ENCODE measurements at places on chromosomes 2 and 18.

- no peak for DNase-seq
Observed at GRCh38 chr2:190635781-190636180, 13.1 kb upstream of the NAB1 start.

GRCh38 chr2:42457011-42457410 is 36.8 kb downstream of the KCNG3 start:
- peak; percentile 77 for DNase-seq

DNA sequence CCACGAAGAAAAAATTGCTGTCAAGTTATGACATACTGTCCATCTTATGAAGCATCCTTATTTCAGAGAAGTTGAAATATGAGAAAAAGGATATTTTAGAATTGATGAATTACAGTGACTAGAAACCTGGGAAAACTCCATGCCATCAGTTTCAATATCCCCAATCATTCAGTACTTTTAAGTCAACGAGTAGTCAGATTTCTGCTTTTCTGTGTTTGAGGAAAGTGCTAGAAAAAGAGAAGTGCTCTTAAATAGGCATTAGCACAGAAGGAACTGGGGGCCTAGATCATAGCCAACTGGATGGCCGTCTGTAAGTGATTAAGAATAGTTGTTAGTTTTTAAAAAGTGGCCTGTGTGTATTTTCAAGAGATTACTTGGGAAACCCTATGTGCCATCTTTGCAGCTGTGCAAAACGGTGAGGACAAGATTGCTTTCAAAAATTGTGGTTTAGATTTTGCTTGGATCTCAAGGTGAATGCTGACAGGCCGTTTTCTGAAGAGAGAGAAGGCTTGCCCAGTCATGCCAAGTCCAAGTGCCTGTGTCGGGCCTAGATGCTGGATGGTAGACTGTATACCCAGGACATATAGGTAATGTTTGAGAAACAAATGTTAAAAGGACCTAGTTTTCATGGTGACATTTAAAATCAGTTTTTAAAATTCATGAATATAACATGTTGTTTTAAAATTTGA is 5.1 kb downstream of the NEDD4L start:
- DNase-seq, result no peak

DNA sequence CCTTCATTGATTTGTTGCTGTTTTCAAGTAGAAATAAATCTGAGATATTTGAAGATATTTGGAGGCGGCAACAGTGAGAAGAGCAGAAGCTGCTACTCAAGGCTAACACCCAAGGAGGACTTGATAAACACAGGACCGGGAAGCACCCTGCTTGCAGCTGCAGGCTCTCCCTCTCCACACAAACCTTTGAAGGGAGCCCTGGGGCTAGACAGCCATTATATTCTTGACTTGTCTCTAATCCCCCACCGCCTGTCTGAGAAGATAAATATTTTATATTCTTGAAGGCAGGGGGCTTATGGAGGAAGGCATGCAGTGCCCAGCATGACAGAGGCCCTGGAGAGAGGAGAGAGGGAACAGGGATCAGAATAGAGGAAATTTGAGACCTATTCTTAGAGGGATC is 50.9 kb upstream of the SMAD2 start:
- DNase-seq, result no peak

DNA sequence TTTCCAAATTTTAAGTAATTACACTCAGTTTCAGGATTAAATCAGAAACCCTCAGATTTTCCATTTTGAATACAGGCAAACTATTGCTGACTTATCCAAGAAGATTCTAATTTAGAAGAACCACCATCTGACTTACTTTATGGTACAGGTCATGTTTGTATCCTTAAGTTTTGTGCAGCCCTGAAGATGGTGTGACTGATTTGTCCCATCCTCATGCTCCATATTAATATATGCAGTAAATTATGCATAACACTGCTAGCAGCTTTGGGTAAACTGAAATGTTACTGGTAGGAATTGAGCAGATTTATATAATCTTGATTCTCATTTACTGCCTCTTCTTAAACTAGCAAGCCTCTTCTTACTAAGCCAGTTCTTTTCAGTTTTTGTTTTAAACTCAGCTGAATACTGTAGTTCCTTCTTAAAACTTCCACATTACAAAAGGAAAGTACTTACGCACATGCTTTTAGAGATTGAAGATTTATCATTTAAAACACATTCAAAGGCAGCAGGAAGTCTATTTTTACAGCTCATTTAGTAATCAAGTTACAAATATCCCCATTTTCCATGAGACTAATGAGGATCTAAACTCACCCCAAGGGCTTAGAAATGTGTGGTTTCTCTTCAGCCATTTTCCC is 25.7 kb downstream of the MEX3C start:
- DNase-seq, result no peak
